ENCODE measurements at places on chromosomes 1 and 21.

DNA sequence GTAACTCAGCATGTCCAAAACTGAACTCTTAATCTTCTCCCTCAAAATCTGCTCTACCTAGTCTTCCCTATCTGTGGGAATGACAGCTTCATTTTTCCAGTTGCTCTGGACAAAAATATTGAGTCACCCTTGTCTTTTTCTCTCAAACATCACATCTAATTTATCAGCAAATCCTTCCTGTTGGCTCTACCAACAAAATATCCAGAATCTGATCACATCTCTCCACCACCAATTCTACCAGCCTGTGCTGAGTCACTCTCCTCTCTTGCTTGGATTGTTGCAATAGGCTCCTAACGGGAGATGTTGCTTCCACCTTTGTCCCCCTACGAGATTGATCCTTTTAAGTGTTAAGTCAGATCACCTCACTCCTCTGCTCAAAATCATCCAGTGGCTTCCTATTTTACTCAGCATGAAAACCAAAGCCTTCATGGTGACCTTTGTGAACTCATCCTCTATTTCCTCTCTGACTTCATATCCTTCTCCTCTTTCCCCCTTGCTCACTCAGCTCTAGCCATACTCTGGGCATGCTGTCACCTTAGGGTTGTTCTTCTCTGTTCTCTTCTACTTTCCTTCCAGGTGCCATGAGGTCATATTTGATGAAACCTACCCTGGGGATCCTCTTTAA is 21.5 kb upstream of the SMYD2 start:
- DNase-seq, result no peak

DNA sequence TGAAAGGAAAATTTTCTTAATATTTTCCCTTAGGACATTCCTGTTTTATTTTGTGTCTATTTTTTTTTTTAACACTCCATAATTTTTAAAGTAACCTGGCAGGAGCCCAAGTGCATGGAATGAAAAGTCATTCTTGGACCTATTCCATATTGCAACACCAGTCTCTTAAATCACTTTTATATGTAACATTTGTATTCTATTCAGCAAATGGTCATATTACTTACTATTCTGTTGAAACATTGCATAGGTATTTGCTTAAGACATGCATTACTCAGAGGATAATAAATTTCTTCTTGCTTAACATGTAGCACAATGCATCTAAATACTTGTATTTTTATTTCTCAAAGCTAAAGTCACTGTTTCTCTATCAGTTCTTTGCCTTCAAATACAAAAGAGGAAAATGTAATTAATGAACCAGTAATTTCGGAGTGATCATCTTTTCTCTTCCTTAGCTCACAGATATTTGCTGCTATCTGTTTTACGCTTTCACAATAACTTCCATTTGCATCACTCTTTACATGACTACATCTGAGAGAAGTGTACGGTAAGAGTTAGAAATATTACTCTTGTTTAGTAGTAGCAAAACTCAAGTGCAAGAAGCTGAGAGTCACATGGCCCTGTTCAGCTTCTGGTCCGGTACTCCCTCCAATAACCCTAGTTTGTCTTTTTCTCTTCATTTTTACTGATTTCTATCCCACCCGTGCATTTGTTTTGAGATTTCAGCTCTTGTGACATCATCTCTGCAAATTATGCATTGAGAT is 394.8 kb downstream of the USP25 start:
- DNase-seq, result no peak

GRCh38 chr1:240732390-240732789 is 120.4 kb upstream of the GREM2 start:
- no peak for DNase-seq

- DNase-seq, result no peak
Observed at GRCh38 chr1:154219541-154219940, 1.2 kb upstream of the UBAP2L start.

GRCh38 chr1:211830055-211830327 is 572 bp downstream of the LPGAT1 start:
- DNase-seq, result no peak

DNA sequence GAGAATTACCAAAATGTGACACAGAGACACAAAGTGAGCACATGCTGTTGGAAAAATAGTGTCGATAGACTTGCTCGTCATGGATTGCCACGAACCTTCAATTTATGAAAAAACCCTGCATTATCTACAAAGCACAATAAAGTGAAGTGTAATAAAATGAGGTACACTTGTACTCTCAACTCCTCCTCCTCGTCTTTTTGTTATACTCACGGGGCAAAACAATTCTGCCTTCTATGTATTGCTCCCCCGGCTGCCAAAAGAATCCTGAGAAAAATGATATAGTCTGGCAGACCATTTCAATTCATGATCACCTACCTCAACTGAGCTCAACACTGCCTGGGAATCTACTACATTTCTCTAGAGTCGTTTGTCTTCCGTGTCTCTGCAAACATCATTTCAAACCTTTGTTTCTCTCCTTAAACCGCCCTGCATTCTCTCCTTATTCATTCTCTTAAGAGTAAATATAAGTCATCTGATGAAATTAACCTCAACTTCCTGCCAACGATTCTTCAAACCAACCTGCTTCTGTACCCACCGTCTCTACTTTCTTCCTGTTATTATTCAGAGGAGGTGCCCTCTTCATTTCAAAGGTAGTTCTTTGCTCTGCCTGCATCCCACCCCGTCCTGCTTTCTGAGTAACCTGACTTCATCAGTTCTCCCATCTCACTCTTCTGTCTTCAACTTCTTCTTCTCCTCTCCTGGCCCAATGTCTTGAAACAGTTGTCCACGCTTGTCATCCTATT is 12.9 kb upstream of the IL19 start:
- DNase-seq, result no peak

GRCh38 chr1:230288641-230289349 is 137.3 kb downstream of the PGBD5 start:
- no peak for DNase-seq

GRCh38 chr1:9901148-9902059 is 8.7 kb downstream of the CTNNBIP1 start:
- DNase-seq, result no peak

DNA sequence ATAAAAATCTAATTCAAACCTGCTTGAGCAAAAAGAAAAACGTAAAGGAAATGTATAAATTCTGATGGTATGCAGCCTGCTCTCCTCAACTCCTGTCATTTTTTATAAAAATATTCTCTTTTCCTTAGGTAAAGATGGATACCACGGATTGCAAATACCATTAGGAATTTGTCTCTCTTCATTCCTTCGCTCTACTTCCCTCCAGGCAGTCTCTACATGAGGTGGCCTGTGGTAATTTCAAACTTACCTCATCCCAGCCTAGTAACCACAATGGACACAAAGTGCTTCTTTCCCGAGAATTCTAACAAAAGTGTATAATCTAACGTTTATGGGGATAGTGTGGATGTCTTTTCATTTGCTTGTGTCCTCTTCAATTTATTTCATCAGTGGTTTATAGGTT is 239.5 kb upstream of the LRRC7 start:
- no peak for DNase-seq

DNA sequence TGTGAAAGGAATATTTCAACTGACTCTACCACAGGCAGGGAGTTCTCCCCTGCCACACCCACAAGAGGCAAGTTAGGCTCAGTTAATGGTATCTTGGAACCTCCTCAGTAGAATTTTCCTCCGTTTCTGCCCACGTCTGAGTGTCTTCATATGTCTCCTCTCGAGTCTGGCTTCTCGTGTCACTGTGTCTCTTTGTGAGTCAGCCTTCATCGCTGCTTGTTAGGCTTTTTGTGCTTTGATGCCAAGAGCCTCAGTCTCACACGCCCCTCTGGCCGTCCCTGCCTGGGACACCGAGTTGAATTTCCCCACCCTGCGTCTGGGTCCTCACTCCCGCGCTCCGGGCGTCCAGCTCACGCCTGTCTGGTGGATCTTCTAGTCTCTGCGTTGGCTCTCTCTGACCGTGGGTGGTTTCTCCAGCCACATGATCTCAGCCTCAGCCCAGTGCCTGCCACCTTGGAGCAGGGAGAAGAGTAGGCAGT is 125.7 kb upstream of the GADD45A start:
- no peak for DNase-seq

GRCh38 chr1:77888081-77888780 is at the start of gene NEXN:
NEXN (plus strand) TSS chr1:77888624; CDS start chr1:77916107, 27,483 bp downstream.
- DNase-seq, result no peak

DNA sequence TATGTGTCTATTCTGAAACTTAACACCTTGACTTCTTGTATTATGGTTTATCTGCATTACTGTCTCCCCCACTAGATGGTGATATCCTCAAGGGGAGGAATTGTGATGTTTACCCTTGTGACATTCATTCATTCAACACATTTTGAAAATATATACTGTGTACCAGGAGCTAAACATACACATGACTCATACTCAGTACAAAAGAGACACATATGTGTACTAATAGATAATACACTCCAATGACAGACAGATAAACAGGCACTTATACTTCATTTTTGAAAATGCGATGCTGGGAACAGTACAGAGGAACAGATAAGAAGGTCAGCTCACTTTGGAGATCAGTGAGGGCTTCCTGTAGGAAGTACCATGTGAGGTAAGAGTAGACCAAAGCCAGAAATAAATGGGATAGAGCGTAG is 8.9 kb upstream of the RAB3GAP2 start:
- DNase-seq, result no peak

- no peak for DNase-seq
Observed at GRCh38 chr21:36446301-36446700, 33.6 kb downstream of the CLDN14 start.

GRCh38 chr1:205301205-205301821 is 20.2 kb downstream of the NUAK2 start:
- no peak for DNase-seq

- no peak for DNase-seq
Observed at GRCh38 chr1:175466556-175466955, 274.0 kb upstream of the KIAA0040 start.

DNA sequence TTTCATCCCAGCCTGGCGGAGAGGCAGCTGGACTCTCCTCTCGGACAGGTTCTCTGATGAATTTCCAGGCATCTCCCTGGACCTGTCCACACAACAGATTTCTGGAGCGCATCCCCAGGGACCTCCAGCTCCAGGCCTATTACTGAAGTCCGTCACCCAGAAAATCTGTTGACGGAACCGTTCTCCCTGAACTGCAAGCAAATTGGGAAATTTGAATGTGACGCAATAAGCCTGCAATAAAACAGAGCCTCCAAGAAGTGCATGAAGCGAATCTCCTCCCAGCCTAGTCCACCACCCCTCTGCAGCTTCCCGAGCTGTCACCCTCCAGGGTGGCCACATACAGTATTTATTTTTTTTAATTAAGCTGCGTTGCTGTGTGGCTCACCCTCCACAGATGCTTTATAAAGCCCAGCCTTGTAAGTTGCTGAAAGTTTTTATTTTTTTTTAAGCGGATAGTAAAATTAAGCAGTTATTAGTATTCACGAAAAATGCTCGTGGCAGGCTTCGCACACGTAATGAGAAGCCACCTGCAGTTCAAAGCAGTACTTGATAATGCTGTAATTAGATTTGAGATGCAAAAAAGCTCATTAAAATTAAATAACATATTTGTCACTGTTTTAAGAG is 173.3 kb downstream of the CAMTA1 start:
- DNase-seq, result no peak

- DNase-seq, result no peak
Observed at GRCh38 chr1:180515364-180515763, 13.0 kb upstream of the ACBD6 start.

DNA sequence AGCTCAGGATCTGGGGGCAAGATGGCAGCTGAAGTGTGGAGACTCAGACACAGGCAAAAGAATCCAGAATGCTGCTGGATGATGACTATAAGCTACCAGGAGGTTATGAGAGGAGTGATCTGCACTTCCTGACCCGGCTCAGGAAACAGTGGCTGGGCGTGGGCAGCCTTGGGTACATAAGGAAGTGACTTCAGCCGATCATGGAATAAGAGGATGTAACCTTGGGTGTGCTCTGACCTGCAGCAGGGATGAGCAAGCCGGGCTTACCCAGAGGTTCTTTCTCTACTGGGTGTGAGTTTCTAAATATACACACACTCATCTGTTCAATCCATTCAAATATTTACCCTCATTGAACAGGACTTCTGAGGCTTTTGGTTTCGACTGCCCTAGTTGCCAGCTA is 62.7 kb downstream of the CD34 start:
- DNase-seq, result no peak

DNA sequence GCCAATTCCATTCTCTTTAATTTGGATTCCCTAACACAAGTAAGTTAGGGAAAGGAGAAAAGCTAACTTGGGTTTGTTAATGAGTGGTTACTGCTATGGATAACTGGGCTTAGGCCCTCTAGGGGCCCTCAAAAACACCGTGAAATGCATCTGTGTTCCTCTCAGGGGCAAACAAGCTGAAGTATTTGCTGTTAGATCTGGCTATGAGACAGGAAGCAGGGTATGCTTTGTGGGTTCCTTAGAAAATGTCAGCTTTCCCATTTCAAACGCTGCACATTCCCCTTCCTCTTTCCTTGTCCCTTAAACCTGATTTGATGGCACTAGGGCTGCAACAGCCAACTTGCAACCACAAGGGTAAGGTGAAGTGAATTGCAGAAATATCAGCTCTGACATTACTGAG is 5.7 kb upstream of the CAP1 start:
- DNase-seq, result peak; percentile 40

- no peak for DNase-seq
Observed at GRCh38 chr21:45877821-45878469, 103.6 kb upstream of the COL6A1 start.

GRCh38 chr1:89672489-89673183 is 39.7 kb downstream of the LRRC8C start:
- no peak for DNase-seq

- no peak for DNase-seq
Observed at GRCh38 chr1:206979379-206980043, 9.3 kb upstream of the FCAMR start.

- no peak for DNase-seq
Observed at GRCh38 chr1:201192261-201192788, 1.7 kb downstream of the IGFN1 start.

- no peak for DNase-seq
Observed at GRCh38 chr1:98373056-98373455, 288.5 kb upstream of the SNX7 start.

- peak; percentile 29 for DNase-seq
Observed at GRCh38 chr1:110210604-110211495, 736 bp downstream of the KCNC4 start.

DNA sequence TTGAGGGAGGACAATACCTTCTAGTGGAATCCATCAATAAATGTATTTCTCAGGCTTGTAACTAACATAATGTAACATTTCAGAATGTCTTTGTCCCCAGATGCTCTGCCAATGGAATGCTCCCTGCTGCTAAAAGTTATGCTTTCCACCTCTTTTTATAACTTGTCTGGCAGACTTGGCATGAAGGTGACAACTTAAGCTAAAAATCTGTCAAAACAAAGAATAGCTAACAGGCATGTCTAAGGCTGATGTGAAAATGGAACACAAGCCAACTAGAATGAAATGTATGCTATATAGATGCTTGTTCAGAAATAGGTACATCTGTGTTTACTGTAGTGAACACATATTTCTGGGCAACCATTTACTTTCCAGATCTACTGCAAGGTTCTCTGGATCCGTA is 467.9 kb downstream of the MRPL39 start:
- no peak for DNase-seq

- DNase-seq, result no peak
Observed at GRCh38 chr1:149962039-149962647, 25.5 kb upstream of the MTMR11 start.

DNA sequence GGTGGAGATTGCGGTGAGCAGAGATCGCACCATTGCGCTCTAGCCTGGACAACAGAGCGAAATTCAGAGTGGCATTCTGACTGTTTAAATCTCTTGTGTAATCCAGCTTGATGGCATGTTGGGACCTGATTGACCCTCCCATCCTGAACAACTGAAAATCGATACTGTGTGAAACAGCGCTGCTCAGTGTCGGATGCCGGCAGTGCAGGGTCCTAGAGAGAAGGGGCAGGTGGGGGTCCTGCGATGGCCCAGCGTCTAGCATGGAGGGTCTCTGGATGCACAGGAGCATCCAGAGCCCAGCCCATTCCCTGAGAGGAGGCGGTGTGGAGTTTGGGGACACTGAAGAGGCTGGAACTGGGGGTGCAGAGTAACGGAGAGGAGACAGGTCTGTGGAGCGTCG is 15.8 kb downstream of the AGT start:
- DNase-seq, result no peak
